Muscle of arm (tissue), 14 donors: ENCODE measurements at places on chromosomes 3 and 15. TPM values are rescaled to one million over a fixed set of nuclear protein-coding genes. Genes with fewer than 3 reads are reported as not detected.

RUBCN gene
- 7.7 TPM for polyA plus RNA-seq

GOLGA8S gene
- polyA plus RNA-seq: 0.45 TPM

KCNMB3 gene
- 3.9 TPM for polyA plus RNA-seq

CAPN3 gene
- polyA plus RNA-seq: 558 TPM

ATP10A gene
- polyA plus RNA-seq: 3.0 TPM

COL7A1 gene
- 4.3 TPM for polyA plus RNA-seq

GOLGA8G gene
- polyA plus RNA-seq: 0.21 TPM

IQGAP1 gene
- polyA plus RNA-seq: 150 TPM

USF3 gene
- polyA plus RNA-seq: 25.2 TPM

NDN gene
- 158 TPM for polyA plus RNA-seq

UCN2 gene
- 0.45 TPM for polyA plus RNA-seq

DNA sequence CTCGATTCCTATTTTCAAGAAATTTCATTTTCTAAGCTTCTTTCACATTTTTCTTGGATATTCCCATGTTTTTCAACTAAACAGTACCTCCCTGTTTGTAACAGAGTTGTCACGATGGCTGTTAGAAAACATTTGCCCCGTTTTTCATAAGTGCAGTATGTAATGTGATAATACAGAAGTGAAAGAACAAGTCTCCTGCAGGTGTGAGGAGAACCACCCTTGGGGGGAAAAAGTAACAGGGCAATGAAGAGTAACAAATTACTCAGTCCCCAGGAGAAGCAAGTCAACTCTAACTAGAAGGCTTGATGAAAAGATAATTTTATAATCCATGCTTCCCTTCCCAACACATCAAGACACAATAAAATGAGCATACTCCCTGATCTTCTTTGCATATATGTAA is 493.3 kb downstream of the FOXP1 start:
- no peak for DNase-seq

GRCh38 chr15:64836023-64836536 is 5.6 kb upstream of the PLEKHO2 start:
- DNase-seq: no peak

DNA sequence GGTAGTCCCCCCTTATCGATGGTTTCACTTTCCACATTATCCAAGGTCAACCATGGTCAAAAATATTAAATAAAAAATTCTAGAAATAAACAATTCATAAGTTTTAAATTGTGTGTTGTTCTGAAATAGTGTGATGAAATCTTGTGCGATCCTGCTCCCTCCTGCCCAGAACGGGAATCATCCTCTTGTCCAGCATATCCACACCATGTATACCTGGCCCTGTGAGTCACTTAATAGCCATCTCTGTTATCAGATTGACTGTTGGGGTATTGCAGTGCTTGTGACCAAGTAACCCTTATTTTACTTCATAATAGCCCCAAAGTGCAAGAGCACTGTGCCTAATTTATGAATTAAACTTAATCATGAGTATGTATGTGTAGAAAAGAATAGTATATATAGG is 19.1 kb downstream of the FAM81A start:
- DNase-seq: no peak

DNA sequence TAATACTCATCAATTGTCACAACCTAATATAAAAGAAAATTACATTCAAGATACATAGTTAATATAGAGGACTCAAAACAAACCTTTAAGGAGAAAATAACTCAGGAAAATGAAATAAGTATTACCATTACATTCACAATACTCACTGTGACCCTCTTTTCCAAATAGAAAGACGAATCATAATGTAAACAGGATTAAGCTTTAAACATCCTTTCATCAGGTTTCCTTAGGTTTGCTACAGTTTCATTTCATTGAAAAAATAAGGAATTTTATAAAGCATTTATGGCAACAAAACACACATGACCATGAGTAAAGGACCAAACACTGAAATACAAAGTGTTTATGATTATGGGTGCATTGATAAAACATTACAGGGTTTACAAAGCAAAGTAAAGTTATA is 162.7 kb downstream of the ALCAM start:
- no peak for DNase-seq

DNA sequence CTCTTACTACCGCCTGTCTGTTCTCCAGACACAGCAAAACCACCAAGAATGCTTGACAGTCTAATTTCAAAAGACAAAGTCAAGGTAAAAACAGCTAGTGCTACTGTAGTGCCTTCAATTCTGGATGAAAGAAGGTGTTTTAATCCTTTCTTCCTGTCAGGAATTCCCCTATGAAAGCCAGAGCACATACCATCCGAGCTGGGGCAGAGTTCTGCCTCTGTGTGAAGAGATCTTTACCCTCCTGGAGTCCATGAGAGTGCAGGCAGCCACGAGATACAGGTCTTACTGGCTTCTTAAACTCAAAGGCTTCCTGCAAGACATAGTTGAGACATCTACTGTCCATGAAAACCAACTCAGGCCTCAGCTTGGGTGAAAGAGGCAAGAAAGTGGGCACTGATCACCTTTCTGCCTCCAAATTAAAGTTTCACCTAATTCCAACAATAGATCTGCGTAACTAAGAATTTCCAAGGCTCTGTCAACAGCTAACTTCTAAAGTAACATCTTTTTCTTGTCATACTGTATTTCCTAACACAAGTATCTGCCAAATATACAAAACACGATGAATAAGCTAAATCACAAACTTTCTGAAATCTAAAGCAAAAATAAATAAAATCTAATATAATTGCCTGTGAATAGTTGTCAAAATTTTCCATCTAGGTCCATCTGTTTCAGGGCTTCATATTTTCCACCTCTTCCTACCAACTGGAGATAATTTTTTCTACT is 7.5 kb downstream of the CDC25A start:
- no peak for DNase-seq

- no peak for DNase-seq
Measured at GRCh38 chr3:37346227-37347005, 172.0 kb upstream of the LRRFIP2 start.

DNA sequence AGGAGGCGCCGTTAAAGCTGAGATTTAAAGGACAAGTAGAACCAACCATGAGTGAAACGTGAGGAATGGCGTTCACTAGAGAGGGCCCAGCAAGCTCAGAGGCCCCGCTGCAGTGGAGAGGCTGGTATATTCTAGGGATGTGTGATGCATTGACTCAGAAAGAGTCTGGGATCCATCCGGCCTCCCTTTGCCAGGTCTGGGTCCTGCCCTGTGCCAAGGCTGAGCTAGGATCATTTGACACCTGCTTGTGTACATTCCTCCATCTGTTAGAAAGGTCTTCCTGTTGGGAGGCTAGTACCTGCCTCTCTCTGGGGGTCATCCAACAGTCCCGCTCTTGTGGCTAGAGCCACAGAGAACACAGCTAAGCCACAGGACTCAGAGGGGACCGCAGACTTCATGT is 28.4 kb downstream of the CA12 start:
- DNase-seq: no peak

DNA sequence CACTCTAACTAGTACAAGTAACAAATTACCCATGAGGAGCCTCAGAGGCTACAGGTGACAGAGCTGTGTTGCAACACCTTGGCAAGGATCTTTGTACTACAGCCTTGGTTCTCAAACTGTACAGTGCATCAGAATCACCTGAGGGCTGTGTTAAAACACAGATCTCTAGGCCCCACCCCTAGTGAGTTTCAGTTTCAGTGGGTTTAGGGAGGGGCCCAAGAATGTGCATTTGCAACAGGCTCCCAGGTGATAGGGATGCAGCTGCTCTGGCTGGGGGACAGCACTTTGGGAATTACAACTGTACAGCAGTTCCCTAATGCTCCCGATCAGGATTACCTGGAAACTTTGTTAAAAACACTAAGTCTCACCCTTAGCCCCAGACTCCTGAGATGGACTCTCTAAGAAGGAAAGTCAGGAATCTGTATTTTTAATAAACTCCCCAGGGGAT is 66.1 kb upstream of the NR2F2 start:
- no peak for DNase-seq

DNA sequence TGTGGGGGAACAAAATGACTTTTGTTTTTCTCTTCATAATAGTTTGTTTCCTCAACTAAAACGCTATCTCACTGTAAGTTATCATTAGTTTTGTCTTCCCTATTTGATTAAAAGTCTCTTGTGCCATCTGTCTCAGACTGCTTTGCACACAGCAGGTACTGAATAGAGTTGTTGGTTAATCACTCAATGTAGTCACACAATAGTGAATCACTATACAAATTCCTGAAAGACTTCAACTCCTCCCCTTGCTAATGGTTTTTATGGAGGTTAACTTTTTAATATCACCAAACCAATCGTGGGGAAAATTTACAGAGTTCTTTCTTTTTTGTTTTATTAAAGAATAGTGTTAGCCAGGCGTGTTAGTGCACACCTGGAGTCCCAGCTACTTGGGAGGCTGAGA is 2.6 kb upstream of the NGLY1 start:
- DNase-seq: no peak

DNA sequence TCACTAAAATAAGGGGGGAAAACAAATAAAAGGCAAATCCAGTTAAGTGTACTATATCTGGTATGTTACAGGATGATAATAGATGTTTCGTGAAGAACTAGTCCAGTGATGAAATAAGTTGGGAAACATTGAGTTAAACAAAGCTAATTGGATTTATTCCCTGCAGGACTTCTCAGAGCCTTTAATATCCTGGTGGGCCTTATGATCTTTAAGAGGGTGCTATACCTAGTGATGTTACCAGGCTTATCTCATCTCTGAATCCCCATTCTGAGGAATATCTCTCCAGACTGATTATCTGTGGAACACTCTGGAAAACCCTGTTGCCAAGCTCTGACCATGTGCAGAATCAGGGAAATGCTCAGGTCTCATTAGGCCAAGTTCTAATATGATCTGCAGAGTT is 54.8 kb upstream of the POMGNT2 start:
- DNase-seq: no peak

DNA sequence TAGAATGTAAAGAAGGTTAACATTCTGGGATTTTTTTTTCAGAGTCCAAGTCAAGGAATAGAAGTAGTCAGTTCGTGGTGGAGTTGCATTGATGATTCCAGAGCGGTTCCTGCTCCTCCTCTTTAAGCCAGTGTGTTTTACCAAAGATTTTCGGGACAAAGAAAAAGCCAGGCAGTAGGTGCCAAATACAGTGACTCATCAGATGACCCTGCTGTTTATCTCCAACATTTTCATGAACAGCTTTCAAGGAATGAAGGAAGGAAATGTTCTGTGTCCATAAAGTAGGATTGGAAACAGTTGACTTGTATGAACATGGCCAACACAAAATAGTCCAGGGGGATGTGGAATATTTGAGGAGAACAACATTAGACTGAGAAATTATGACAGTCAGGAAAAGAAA is 142.4 kb upstream of the TMC3 start:
- no peak for DNase-seq

DNA sequence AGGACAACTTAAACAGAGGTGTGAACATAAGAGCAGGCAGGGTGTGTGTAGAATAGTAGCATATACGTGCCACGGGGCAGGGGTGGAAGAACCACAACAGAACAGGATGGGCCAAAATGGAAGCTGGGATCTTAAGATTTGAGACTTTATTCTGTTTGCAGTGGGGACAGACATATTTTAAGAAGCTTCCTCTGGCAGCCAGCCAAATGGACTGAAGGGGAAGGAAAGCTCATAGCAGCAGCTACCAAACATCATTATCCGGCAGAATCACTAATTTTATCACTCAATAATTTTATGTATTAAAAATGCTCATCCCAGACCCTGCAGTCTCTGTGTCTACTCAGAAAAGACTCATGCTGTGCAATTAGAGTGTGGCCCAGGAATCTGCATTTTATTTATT is 130.9 kb upstream of the CTDSPL start:
- no peak for DNase-seq

DNA sequence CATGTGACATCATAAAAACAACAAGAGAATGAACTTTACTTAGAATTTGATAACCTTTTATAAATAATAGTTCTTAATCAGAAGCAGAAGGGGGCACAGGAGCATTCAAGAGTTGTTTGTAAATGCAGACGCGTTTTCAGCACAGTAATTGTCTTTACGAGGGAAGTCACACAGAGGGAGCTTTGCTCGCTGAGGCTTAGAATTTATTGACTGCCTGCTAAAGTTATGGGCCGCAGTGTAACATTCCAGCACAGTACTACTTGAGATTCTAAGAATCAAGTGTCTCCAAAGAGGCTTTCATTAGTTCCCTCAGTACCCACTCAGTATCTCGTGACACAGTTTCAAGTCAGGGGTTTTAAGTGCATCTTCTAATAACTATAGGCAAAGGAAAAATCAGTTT is 288.7 kb downstream of the NR2F2 start:
- no peak for DNase-seq

DNA sequence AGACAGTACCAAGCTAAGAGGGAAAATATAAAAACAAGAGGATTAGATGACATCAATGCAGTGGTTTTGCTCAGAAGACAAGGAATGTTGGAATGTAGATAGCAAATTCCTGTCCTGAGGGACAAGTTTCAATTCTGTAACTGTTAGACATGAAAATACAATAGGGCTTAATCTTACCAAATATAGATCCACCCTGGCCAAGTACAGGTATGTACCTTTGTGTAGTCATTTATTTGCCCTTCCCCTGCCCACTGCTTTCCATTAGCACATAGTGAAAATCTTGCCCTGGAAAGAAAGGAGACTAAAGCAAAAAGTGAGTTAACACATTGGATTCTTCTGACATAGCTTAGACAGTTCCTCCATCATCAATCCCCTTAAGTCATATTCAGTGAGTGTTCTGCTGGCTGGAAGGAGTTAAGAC is 389.0 kb upstream of the THBS1 start:
- DNase-seq: no peak

DNA sequence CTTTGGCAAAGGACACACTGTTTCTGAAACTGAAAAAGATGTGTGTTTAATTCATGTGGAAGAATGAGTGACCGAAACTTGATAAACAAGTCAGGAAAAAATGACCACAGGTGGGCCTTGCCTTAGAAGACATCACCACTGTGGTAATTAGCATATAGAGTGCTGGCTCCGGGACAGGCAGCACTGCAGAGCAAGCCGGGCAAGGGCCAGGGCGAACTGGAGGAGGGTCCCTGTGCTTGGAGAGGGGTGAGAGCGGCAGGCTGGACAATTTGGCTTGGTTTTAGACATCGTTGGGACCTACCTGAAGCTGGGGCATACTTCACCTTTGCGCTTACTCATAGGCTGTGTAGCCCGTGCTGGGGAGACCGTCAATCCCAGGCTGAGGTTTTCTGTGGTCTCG is 8.2 kb downstream of the RTP3 start:
- no peak for DNase-seq
